T-helper 2 cell (primary cell): ENCODE measurements at places on chromosomes 5 and 9.
A peak's percentile ranks its signal among the peaks of the same experiment; 100 is the strongest.

GRCh38 chr9:5559659-5560058, 49.3 kb downstream of the PDCD1LG2 start:
- no peak for DNase-seq

DNA sequence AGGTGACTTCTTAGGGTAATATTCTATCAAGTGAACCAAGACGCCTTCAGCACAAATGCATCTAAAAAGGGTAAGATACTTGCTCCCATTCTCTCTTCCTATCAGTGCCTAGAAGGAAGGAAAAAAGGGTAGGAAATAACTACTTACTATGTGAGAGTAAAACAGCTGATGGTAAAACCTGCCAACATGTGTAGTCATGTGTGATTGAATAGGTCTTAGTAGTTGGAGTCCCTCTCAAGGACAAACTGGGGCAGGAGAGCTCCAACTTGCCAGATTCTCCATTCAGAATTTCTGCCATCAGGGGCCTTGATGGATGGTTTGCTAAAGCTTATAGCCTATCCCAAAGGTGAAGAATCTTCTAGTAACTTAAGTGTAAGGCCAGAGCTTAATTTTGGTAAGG, 5.2 kb downstream of the TSC1 start:
- no peak for DNase-seq

DNA sequence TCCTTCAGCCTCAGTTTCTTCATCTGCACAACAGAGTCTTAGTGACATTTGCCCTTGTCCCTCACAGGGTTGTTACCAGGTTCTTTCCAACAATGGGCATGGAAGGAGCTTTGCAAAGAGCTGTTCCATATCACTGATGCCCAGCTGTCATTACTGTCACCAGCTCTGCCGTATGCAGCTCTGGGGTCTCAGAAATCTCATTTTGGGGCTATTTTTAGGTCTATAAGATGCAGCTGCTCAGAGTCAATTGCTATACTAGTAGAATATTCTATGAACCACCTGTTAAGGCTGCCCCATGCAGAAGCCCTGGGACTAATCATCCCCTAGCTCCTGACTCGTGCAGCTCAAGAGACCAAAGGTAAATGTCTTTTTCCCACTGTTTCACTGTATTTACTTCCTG, 105.1 kb upstream of the TNPO1 start:
- no peak for DNase-seq

- DNase-seq: peak; percentile 20
Observed at GRCh38 chr5:135398160-135398854, 724 bp downstream of the MACROH2A1 start.
